ENCODE measurements at places on chromosomes 4 and X.

GRCh38 chr4:41437111-41437536 is 100.8 kb upstream of the LIMCH1 start:
- DNase-seq = no peak

DNA sequence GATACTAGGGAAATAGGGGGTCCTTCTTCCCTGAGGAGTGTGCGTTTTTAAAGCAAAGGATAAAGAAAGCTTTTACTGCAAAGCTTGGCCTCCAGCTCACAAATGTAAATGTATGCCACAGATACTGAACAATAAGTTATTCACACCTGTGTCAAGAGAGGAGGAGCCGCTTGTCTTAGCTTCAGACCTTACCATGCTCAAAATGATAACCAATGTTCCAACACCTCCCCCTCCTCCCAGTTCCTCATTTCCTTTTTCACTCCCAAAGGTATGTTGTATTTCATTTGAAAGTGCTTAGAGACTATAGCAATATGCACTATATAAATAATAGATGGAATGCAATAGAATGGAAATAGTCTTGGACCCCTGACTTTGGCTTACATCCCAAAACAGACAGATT is 47.0 kb upstream of the RAPGEF2 start:
- DNase-seq = no peak

- no peak for DNase-seq
These were observed 55.8 kb upstream of the SHOX start for GRCh38 chrX:574830-575229.

DNA sequence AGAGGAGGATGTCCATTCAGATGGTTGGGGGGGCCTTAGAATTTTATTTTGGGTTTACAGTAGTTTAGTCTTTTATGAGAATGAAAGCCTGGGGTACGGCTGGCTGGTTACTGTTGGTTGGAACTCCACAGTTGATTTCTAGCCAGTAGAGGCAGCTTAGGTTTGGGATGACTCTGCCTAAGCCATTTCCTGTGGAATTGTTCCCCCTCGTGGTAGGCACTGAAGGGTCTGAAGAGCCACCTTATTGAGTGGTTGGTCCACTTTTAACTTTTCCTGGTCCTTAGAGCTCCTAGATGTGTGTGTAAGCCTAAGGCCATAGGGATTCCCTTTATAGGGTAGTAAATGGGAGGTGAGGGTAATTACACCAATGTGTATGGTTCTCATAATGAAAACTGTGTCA is 19.7 kb downstream of the SPIN3 start:
- no peak for DNase-seq

All from 8988T (cell line).